NCI-H1092 (cell line): ENCODE measurements at places on chromosomes 12 and 14.

DNA sequence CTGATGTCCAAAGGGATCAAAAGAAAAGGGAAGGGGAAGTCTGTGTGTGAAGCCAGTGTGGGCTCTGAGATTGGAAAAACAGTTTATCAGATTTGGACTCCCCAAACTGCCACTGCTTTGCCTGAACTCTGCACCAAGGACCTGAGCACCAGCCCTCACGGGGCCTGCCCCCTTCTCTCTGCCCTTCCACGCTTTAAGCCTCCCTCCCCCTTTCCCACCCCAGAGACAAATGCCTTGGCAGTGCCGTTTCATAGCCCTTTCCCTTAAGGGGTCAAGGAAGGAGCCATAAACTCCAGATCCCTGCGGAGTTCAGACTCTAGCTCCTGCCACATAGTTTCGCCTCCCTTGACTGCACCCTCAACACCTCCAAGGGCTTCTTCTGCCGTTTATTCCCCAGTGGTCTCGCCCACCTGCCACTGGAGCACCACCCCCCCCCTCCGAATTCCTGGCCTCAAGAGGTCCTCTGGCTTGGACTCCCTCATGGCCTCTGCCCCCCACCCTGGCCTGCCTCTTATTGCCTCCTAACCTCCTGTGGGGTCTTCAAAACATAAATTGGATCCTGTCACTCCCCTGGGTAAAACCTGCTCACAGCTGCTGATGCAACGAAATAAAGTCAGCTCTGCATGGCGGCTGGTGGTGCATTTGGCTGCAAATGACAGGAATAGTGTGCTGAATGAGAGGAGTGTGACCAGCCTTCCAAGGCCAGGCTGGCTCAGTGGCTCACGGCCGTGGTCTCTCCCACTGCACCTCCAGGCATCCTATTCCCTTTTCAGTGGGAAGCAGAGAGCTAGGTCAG, 18.8 kb downstream of the SLC25A29 start:
- no peak for DNase-seq

DNA sequence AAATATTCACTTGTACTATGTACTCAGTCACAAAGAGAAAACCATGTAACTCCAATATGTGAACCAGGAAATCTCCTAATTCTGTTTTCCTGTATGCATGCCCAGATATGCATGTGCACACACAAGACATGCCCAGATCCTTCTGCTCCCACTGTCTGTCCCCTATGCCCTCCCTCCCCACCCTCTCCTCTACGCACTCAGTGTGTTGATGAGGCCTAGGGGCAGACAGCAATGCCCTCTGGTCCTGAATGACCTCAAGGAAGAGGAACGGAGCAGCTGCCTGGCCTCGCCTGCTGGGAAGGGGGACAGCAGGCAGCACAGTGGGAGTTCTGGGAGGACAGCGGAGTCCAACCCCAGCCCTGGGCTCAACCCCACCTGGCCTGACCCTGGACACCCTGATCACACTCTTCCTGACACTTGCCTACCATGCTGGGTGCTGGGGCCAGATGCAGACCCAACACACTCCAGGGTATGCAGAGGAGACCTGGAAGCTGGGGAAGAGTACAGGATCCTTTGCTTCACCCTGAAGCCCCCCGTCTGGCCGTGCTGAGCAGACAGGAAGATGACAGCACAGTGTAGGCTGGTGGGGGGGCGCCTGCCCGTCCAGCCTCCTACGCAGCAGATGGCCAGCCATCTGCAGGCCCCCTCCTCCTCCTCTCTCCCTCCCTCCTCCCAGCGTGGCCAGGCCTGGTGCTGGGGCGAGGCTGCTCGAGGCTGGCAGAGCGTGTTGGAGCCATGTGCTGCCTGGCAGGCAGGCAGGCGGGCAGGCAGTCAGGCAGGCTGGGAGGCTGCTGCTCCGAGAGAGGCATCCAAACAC, 106.6 kb upstream of the NCOR2 start:
- DNase-seq: no peak

DNA sequence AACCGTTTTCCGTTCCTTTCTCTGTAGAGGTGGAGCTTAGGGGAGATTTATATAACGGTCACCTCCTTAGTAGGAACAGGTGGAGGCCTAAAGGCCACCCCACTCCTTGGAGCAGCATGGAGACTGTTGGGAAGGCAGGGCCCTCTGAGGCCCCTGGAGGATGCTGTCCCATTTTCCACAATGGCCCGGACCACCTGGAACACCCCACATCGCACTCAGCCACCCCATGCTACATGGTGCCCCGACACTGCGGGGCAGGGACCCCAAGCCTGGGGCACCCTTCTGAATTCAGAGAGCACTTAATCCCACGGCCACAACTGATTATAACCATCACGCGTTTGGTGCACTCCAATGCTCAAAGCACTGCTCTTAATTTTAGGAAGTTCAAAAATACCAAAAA, 41.4 kb downstream of the C14orf132 start:
- DNase-seq: no peak

GRCh38 chr12:72448805-72449204, 176.6 kb downstream of the TRHDE start:
- DNase-seq: no peak

DNA sequence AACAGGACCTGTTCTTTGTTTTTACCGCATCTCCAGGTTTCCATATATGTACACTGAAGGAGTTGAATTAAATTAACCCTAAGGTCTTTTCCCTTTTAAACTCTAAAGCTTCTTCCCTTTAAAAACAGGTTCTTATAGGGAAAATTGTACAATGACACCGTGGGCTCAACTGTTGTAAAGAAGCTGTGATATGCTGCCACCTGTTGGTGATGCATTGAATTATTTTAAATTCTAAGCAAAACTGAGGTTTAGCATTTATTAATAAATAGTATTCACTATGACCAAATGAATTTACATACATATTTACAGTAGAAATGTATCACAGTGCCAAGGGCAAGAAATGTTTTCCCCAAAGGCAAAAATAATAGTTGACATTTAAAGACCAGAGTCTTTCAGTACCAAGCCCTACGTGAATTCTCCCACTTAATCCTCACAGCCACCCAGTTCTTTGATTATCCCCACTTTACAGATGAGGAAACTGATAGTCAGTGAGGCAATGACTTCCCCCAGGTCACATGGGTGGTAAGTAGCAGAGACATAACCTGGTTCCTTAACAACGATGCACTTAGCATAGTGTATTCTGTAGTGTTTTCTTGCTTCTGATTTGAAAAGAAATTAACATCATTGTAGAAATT, 35.7 kb upstream of the TMEM263 start:
- DNase-seq: peak; percentile 36

DNA sequence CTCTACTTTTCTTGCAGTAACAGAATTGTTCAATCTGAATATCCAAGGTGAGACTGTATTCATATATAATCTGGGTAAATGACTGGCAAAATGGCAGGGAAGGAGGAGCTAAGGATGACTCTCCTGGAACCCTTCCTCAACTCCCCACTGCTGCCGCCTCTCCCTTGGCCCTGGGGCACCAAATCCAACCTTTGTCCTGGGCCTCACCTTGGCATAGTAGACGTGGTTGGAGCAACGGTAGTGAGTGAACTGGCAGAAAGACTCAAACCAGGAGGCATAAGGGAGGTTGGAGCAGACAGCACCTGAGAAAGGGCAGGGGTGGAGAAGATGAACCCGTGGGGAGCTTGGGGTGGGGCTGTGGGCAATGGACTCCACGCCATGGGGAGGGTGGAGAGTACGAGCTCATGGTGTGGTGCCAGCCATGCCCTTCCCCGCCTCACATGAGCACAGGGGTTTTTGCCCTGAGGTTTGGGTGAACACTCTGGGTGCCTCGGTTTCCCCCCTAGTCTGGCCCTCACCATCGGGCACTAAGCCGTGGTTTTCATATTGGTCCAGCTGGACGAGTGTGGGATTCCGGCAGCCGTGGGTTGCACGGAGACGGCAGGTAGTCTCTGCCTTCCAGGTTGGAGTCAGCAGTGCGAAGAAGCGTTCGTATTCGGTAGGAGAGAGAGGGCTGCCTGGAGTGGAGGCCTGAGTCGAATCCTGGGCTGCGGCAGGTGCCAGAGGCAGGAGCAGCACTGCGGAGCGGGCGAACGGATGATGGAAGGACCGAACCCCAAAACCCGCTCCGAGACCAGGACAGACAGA, 753 bp downstream of the ACRBP start:
- no peak for DNase-seq

DNA sequence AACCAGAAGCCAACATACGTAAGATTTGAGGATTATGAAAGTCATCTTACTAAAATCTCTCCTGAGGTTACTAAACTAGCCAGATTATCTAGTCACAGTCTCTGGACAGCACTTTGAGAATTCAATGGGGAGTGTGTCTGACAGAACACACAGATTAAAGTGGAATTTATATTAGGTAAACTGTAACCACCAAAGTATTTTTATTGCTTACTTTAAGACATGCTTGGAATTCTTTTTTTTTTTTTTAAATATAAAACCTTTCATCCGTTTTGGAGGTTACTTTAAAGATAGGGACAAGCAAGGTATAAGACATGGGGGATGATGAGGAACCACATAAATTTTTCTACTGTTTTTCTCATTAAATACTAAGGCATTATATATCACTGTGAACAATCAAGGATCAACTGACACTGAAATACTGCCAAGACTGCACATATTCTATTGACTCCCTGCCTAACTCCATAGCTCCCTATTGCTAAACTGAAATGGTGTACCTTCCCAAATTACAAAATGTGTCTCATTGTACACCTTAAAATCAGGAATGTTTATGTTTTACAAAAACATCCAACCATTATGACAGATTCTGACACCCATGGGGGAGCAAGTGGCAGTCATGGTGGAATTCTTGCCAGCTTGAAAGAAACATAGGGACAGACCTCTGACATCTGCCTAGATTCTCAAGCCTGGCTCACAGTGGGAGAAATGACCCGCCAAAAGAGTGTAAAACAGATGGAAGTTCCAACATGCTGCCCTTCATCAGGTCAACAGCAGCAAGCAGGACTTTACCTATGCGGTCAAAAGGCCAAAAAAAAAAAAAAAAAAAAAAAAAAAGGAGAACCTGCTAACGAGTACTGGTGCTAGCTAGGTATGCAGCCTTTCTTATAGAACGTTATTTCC, 239.3 kb downstream of the MED13L start:
- DNase-seq: no peak

DNA sequence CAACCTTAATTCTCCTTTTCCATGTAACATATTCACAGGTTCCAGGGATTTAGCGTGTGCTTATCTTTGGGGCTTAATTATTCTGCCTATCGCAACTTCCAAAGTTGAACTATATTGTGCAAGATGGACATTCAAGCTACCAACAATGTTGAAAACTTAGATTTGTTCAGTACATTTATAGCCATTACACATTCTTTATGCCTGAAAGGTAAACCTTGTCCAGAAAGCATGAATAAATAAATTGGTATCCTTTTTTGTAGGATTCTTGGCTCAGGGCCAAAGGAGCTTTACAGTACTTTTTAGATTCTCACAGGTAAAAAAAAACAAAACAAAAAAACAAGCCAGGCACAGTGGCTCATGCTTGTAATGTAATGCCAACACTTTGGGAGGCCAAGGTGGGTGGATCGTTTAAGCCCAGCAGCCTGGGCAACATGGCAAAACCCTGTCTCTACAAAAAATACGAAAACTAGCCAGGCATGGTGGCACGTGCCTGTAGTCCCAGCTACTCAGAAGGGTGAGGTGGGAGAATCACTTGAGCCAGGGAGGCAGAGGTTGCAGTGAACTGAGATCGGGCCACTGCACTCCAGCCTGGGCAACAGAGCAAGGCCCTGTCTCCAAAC, 3.3 kb downstream of the C12orf56 start:
- DNase-seq: no peak

DNA sequence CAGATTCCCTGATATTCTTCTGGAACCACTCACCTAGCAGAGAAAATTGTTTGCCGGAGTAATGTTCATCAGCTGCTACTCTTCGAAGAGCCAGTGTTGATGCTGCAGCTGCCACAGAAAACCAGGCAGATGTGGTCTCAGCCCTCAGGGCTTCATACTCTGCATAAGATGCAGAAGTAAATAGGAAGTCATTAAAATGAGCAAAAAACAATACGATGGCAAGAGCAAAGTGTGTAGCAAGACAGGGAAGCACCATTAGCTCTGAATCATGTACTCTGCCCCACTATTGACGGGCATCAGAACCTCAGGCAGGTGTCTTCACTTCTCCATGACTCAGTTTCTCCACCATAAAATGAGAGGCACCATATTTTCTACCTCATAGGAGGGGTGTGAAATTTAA, 991.6 kb upstream of the TMEM132C start:
- no peak for DNase-seq

DNA sequence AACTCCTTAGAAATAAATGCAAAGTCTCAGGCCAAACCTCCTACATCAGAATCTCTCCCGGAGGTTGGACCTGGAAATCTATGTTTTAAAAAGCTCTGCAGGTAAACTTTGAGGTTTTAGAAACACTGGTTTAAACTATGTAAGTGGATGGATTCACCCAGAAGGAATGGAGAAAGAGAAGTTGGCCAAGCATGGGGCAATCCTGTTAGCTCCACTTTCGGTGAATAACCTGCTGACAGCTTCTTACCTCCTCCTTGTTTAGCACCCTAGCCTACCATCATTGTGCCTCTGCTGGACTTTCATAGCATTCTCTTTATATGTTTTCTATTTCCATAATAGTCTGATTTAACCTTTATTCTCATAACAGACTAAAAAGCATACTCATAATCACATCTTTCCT, 3.0 kb upstream of the ARHGDIB start:
- DNase-seq: no peak
